ENCODE measurements at places on chromosomes 3 and 15.

- no peak for DNase-seq
Measured at GRCh38 chr3:161409069-161409468, 37.8 kb upstream of the SPTSSB start.

DNA sequence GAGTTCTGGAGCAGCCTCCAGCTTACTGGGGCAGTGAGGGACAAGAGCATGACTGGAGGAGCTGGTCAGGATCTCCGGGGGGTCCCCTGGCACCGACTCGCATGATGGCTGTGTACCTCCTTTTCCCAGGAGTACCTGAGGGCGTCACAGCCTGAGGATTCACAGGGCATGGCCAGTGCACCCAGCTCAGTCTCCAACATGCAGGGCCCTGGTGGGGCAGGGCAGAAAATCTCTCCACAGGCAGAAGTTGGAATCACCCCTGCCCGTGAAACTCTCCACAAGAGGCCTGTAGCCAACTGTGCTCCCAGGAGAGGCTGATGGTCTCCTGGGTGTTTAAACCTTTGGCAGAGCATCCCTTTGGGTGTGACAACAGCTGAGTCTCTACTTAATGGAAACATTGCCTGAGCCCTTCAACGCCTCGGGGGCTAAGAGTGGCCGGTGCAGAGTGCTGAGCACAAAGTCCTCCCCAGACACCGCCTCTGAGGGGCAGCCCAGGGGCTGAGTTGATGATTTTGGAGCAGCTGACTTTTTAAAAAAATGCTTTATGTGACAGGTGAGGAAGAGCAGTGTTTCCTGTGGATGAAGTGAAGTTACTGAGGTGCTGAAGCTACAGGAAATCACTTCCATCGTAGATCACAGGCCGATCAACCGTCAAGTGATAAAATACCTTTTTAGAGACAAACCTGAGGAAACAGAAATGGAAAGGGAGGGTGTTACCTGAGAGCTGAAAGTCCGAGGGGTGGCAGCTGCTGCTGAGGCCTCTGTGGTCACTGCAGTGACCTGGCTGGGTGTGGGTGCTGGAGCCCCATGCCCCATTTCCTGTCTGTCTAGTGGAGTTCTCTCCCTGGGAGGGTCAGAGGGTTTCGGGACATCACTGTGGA lies 21.9 kb upstream of the CXCR6 start:
- no peak for DNase-seq

DNA sequence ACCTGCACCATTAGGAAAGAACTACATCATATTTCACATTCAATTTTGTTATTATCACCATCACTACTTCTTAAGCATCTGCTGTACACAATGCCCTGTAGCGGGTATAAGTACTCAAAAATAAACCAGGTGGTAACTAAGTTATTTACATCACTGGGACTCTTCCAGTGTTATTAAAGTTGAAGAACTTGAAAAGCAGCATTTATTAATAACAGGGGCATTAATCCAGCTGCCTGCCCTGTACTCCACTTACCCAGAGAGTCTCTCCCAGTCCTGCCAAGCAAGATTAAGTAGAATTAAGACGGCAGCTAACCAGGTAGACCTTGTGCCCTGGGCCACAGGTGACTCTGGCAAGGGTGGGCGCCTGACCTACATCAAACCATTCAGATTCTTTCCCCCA lies 65.2 kb downstream of the FHIT start:
- DNase-seq, result no peak

- DNase-seq, result no peak
Measured at GRCh38 chr3:115790759-115791158, 167.4 kb downstream of the GAP43 start.

- DNase-seq, result no peak
Measured at GRCh38 chr15:99955181-99955525, 221.9 kb upstream of the LYSMD4 start.

- DNase-seq, result no peak
Measured at GRCh38 chr3:52714335-52715302, 8.7 kb downstream of the SPCS1 start.

- DNase-seq, result no peak
Measured at GRCh38 chr3:177427540-177427939, 230.3 kb upstream of the TBL1XR1 start.

- DNase-seq, result no peak
Measured at GRCh38 chr3:120324190-120324589, 25.0 kb downstream of the LRRC58 start.

GRCh38 chr3:133380481-133381225 lies 19.2 kb upstream of the BFSP2 start:
- DNase-seq, result no peak

DNA sequence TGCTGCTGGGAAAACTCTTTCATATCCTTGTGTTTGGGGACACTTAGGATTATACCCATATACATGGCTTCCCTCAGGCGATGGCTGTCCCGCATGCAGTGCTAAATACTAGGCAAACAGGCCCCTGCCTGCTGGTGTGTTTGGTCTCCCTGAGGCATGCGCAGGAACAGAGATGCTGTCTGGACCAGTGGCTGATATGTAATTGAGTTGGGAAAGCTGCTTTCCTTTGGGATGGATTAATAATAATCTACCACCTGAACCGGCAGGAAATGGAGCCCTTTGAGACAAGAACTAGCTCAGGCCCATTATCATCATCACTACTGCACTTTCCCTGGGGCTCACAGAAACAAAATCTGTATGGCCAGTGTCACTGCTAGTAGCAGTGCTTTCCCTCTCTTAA lies 18.0 kb downstream of the ZDHHC3 start:
- no peak for DNase-seq

DNA sequence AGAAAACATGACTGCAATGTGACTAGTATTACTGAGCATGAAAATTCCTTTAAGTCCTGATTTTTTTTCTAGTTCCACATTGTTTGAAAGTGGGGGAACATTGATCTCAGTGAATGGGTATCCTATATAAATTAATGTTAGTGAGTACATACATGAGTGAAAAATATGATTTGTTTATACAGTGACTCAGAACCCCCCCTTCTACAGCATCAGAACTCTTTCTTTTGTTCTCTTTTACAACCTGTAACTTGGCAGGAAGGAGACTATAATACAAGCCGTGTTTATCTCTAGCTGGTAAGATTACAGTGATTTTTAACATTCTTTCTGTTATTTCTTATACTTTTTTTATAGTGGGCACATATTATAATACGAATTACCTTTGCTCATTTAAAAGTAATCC lies 384.7 kb downstream of the PDCD6IP start:
- DNase-seq, result no peak

GRCh38 chr3:188664795-188665194 lies 507.0 kb upstream of the TPRG1 start:
- DNase-seq, result no peak

- DNase-seq, result no peak
Measured at GRCh38 chr3:189702066-189702646, 71.0 kb downstream of the TP63 start.
